Fibroblast of the aortic adventitia (primary cell): ENCODE measurements at places on chromosomes 11 and 22.

GRCh38 chr11:63858628-63859550 is 20.0 kb downstream of the MARK2 start:
- peak; percentile 76 for DNase-seq

- DNase-seq, result no peak
Observed at GRCh38 chr11:116707161-116707629, 65.6 kb downstream of the BUD13 start.

DNA sequence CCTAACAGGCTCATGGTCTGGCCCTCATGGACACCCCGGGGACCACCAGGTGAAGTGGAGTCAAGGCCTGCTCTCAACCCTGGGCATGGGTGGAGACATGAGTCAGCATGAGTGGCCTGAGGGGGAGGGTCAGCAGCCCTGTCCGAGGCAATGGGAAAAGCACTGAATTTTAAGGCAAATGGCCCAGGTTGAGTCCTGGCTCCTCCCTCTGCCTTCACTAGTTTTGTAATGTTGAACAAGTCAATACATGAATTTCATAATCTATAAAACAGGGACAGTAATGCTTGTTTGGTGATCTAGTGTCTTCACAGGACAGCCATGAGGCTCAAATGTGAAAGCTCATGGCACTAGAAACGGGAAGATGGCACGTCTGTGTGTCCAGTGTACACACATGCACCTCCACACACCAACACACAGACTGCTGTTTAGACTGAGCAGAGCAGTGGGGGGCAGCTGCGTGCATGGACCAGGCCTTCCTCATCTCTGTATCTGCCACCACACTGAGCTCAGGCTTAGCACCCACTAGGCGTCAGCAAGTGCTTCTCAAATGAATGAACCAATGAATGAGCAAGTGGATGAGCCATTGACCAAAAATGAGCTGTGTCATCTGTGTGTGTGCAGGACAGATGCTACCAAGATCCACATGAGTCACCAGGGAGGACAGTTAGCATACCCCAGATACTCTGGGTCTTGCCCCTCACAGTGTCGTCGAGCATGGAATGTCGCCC is 63.4 kb downstream of the NRXN2 start:
- DNase-seq, result peak; percentile 75

GRCh38 chr22:17779286-17780115 is 5.2 kb upstream of the BID start:
- DNase-seq, result no peak

DNA sequence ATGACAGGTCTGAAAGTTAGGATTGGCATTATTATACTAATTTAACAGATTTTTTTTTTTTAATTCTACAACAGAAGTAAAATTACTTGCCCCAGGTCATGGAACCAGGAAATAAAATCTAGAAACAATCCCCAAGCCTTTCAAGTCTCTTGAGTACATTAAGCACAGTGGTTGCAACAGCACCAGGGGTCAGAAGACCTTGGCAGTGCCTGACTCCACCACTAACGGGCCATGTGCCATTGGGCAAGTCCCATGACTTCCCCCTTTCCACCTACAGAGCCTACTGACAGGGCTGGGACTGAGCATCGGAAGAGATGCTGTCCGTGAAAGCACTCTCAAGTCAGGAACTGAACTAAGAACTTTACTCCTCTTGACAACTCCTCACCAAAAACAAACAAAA is 98.6 kb upstream of the AKIP1 start:
- peak; percentile 54 for DNase-seq

- DNase-seq, result no peak
Observed at GRCh38 chr11:11312738-11313137, 40.3 kb downstream of the CSNK2A3 start.

DNA sequence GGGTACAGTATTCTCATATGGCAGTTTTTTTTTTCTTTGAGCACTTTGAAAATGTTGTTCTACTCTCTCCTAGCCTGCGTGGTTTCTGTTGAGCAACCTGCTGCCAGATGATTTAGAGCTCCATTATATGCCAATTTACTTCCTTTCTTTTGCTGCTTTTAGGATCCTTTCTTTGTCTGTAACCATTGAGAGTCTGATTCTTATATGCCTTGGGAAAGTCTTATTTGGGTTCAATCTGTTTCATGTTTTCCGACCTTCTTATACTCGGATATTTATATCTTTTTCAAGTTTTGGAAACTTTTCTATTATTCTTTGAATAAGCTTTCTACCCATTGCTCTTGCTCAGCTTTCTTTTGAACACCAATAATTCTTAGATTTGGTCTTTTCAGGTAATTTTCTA is 138.1 kb upstream of the RAG2 start:
- no peak for DNase-seq

DNA sequence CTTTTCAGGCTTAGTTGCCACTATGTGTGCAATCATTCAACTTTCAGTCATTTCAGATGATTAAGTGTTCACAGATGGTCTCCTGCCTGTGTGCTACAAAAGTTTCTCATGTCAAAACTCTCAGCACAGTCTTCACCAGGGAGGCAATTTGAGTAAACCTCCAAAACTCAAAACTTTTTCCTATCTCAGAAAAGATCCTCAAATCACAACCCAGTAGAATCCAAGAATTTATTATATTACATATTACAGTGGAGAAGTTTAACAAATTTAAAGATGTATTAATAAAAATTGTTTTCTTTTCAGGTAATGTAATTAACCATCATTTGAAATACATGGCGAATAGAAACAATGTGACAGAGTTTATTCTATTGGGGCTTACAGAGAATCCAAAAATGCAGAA is at the start of gene OR4C13:
OR4C13 (plus strand) TSS at position 301 of the 400 bp plus-strand sequence; CDS start at position 333, 32 bp downstream.
- no peak for DNase-seq

DNA sequence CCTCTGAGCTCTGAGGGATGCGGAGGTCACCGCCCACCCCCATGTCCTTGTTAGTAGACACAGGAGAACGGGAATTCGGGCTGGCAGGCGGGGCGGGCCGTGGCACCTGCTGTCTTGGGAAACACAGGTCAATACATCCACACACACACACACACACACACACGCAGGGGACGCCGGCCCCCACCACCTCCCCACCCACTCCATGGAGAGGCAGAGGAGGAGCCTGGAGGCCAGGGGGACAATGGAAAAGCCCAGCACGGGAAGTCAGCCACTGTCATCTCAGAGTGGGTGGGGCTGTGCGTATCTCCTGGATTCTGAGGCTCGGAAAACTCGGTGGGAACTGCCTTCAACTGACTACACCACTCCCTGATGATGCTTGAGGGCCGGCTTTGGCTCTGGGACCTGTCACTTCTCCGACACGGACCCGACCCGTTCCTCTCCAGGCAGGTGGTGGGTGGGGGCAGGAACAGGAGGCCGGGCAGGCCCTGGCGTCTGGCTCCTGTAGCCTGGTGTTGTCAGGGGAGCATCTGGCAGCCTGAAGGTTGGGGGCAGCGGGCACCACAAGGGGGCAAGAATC is 18.5 kb upstream of the TMEM184B start:
- no peak for DNase-seq

DNA sequence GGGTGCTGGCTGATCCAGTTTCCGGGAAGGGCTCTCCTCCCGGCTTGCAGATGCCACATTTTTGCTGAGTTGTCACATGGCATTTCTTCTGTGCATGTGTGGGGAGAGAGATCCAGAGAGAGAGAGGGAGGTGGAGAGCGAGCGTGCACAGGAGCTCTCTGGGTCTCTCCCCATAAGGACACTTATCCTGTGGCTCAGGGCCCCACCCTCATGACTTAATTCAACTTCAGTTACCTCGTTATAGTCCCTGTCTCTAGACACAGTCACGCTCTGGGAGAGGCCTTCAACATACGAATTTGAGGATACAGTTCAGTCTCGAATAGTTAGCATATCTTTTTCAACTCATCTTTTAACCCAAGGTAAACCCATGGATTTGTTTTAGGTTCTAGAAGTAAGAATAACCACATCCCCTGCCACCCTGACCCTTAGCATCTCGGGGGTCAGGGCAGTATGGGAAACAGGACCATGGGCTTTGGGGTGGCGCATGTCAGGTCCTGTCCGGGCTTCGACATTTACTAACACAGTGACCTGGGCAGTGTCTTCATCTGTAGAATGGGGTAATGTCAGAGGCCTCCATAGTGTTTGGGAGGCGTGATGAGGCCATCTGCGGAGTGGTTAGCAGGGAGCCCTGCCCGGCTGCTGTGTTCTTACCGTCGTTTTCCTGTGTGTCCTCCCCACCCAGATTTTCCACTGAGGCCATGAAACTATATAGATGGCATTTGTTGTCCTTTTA is 46.9 kb downstream of the TBC1D22A start:
- DNase-seq, result no peak

DNA sequence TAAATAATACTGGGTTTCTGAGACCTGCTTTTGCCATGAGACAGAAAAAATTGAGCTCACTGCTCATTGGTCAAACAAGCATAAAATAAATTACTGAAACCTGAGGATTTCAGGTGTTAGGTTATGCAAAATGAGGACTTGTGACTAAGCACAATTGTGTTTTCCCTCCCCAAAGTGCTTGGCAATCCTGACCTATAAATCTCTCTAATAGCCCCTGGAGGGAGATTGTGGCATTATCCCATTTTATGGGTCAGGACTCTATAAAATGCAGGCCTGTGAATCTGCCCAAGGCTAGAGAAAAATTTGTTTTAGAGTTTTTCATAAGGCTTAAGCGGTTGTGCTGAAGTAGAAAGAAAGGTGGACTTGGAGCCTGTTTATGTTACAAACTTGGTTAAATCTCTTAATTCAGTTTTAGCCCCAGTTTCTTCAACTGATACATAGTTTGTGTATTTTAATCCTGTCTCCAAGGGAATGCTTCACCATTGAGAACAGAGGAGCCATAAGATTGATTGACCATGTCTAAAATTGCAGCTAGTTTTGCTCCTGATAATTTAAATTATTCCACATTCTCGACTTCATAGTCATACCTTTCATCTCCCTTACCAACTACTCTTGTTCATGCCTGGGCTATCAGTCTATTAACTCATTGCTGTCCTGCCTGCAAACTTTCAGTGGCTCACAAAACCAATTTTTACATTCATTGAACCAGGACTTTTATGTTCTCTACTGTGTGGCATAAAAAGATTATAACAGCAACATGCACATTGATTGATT is 63.6 kb upstream of the LRRC4C start:
- DNase-seq, result peak; percentile 2

DNA sequence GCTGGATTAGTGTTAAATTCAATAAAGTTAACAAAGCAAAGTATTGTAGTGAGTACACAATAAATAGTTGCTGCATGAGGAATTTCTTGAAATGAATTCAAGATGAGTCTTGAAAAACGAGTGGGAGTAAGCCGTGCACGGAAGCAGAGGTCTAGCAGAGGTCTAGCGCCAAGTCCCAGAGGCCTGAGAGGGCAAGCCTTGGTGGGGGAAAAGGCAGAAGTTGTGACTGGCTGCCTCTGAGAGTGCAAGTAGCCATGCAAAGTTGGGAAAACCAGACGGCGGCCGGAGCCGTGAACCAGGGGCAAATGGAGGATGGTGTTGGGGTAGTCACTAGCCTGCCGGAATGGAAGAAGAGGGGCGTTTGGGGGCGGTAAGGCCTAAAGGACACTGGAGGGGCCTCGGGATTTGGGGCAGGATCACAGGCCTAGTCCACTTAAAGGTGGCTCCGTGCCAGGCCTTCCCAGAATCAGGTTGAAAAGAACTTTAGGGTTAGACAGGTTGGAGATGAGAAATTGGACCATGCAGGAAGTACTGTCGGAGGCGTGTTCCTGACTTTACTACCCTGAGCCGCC is 379 bp upstream of the SLC3A2 start:
- DNase-seq, result peak; percentile 86

DNA sequence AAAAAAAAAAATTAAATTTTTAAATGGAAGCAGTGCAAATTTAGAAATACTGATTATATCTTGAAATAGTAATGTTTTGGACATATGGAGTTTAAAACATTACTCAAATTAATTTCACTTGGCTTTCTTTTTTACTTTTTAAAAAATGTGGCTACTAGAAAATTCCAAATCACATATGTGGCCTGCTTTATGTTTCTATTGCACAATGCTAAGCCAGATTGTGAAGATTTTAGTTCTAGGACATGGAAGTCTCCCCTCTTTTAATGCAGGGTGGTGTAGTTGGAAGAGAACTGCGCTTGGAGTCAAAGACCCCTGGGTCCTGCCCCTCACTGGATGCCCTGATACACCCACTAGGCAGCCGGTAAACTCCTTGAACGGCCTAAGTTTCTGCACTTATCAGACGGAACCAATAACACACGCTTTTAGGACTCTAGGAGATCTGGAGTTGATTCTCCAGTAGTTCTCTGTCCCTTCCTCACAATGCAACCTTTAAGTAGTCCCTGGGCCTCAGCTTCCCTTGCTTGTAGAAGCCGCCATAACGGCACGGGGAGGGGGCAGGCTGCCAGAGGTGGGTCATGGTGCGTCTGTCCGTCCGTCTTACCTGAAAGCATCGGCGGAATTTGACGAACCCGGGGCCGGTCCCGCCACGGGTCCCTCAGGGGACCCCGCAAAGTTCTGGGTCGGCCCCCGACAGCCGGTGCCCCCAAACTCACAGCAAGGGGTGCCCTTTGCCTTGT is 505 bp downstream of the FAM227A start:
- DNase-seq, result peak; percentile 17

DNA sequence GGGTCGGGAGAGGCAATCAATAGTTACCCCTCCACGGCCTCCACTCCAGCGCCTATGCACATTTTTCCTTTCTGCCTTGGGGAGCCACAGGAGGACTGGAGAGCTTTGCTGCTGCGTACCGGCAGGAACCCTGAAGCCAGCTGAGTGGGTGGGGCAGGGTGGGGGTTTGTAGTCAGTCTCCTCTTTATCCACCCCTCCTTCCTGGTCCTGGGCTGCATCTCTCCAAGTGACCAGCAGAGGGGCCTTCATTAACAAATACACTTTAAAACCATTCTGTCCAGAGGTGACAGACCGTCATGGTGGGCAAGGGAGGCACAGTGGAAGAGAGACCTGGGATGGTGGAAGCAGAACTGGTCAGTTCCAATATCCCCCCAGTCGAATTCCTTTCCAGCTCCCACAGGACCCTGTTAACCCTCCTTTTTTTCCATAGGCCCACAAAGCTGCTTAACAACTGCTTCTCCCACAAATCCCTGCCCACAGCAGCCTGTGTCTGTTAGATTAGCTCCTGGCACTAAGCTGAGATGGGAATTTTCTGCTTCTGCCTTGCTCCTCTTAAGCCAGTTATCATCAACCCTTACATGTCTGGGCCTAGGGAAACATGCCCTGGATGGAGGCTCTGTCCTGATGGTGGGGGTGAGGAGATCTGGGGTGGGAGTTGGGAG is 3.9 kb upstream of the ABCG4 start:
- DNase-seq, result peak; percentile 67

GRCh38 chr11:56624661-56625110 is 10.0 kb upstream of the OR5M1 start:
- DNase-seq, result peak; percentile 42

GRCh38 chr11:94678236-94678635 is 89.9 kb upstream of the AMOTL1 start:
- peak; percentile 32 for DNase-seq

- DNase-seq, result peak; percentile 54
Observed at GRCh38 chr11:33542921-33543320, 157.7 kb downstream of the C11orf91 start.

GRCh38 chr11:30292545-30292944 is 30.4 kb upstream of the ARL14EP start:
- DNase-seq, result no peak

- no peak for DNase-seq
Observed at GRCh38 chr11:93967258-93967657, 53.9 kb upstream of the HEPHL1 start.

GRCh38 chr11:81960443-81960842 is 773.2 kb downstream of the FAM181B start:
- no peak for DNase-seq

GRCh38 chr22:20043057-20043996 is 22.4 kb downstream of the TANGO2 start:
- no peak for DNase-seq
